DND-41 (cell line): ENCODE measurements at places on chromosomes 11 and 22.

DNA sequence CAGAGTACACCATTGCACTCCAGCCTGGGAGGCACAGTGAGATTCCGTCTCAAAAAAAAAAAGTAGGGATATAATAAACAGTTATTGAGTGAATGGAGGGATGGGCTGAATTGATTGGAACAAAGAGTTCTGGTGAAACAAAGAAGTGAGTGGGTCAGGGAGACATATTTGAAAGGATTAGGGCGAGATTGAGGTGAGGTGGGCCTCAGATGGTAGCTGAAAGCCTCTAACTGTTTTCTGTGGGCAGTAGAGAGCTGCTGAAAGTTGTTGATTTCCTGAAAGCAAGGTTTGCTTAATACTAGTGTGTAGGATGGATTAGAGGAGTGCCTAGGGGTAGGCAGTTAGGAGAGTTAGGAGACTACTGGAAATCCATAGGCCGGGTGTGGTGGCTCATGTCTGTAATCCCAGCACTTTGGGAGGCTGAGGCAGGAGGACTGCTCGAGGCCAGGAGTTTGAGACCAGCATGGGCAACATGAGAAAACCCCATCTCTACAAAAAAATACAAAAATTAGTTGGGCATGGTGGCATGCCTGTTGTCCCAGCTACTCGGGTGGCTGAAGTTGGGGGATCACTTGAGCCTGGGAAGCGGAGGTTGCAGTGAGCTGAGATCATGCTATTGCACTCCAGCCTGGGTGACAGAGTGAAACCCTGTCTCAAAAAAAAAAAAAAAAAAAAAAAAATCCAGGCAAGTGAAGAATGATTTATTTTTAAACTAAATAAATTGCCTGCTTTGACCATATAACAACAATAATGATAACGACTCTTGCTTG lies 41.4 kb upstream of the PTPRJ start:
- no peaks in the 10 kb centered on the region for H3K4me1 ChIP-seq
- no peaks in the 10 kb centered on the region for H3K36me3 ChIP-seq
- no peak overlapping the region for H3K27ac ChIP-seq
- no peaks in the 10 kb centered on the region for H3K27me3 ChIP-seq
- no peak for DNase-seq

GRCh38 chr11:92413757-92414513 lies 189.3 kb downstream of the FAT3 start:
- no peaks in the 10 kb centered on the region for H3K27me3 ChIP-seq
- H3K36me3 ChIP-seq, result no peaks in the 10 kb centered on the region
- no peak overlapping the region for H3K4me3 ChIP-seq
- no peak for DNase-seq
- H3K27ac ChIP-seq, result no peak overlapping the region
- no peaks in the 10 kb centered on the region for H3K4me1 ChIP-seq

GRCh38 chr11:12792590-12792989 lies 118.4 kb downstream of the TEAD1 start:
- peaks cover 2% of the 10 kb centered on the region for H3K27me3 ChIP-seq
- no peaks in the 10 kb centered on the region for H3K4me1 ChIP-seq
- DNase-seq, result no peak
- H3K36me3 ChIP-seq, result no peaks in the 10 kb centered on the region
- H3K27ac ChIP-seq, result no peak overlapping the region
- no peak overlapping the region for H3K4me3 ChIP-seq

GRCh38 chr11:115220911-115221310 lies 283.3 kb downstream of the CADM1 start:
- DNase-seq, result no peak
- no peaks in the 10 kb centered on the region for H3K36me3 ChIP-seq
- H3K4me1 ChIP-seq, result no peaks in the 10 kb centered on the region
- H3K27ac ChIP-seq, result no peak overlapping the region
- H3K4me3 ChIP-seq, result no peak overlapping the region

GRCh38 chr22:42281284-42281683 lies 10.8 kb upstream of the TCF20 start:
- H3K36me3 ChIP-seq, result no peaks in the 10 kb centered on the region
- H3K27ac ChIP-seq, result no peak overlapping the region
- no peak for DNase-seq
- no peaks in the 10 kb centered on the region for H3K27me3 ChIP-seq

GRCh38 chr11:75652936-75653335 lies 15.9 kb downstream of the MAP6 start:
- H3K27me3 ChIP-seq, result peaks cover 10% of the 10 kb centered on the region
- no peaks in the 10 kb centered on the region for H3K36me3 ChIP-seq
- no peak for DNase-seq

- no peak overlapping the region for H3K27ac ChIP-seq
- no peak overlapping the region for H3K4me3 ChIP-seq
- peaks cover 72% of the 10 kb centered on the region for H3K36me3 ChIP-seq
- peaks cover under 1% of the 10 kb centered on the region for H3K4me1 ChIP-seq
- no peak for DNase-seq
- no peaks in the 10 kb centered on the region for H3K27me3 ChIP-seq
These were observed 6.7 kb downstream of the ACP2 start for GRCh38 chr11:47241841-47242301.

DNA sequence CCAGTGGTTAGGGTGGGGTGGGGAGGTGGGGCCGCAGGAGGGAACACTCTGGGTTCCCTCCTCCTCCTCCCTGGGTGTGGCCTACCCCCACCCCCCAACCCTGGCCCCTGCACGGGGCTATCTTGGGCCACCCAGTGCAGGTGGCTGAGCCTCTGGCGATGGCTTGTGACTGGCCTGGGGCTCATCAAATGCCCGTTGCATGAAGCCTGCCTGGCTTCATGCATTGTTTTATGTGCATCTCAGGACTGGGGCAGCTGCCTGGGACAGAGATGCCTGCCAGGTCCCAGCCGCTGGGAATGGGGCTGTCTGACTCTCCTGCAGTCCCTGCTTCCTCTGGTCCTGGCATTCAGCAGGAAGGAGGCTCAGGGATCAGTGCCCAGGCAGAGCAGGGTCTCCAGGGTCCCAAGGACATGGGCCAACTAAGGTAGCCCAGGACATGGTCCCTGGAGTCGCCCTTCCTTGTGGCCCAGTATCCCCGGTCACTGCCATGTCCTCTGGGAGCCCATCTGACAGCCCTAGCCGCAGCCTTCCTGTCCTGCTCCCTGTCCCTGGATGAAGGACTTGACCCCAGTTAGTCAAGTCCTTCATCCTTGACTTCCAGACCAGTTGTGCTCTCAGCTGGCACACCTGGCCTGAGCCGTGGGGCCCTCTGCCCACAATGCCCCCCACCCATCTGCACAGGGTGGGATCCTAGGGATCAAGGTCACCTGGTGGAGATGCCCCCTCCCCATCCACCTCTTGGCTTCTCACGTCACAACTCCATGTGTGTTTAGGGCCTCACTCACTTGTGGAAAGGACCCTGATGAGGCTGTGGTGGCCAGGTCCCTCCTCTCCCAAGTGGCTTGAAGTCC lies 112.1 kb upstream of the FGF3 start:
- H3K27ac ChIP-seq, result no peak overlapping the region
- no peak overlapping the region for H3K4me3 ChIP-seq
- DNase-seq, result no peak
- no peaks in the 10 kb centered on the region for H3K4me1 ChIP-seq
- H3K36me3 ChIP-seq, result no peaks in the 10 kb centered on the region

GRCh38 chr11:1402355-1403077 lies 12.8 kb downstream of the BRSK2 start:
- H3K4me1 ChIP-seq, result no peaks in the 10 kb centered on the region
- no peak overlapping the region for H3K4me3 ChIP-seq
- H3K27me3 ChIP-seq, result no peaks in the 10 kb centered on the region
- no peak overlapping the region for H3K27ac ChIP-seq
- no peak for DNase-seq

DNA sequence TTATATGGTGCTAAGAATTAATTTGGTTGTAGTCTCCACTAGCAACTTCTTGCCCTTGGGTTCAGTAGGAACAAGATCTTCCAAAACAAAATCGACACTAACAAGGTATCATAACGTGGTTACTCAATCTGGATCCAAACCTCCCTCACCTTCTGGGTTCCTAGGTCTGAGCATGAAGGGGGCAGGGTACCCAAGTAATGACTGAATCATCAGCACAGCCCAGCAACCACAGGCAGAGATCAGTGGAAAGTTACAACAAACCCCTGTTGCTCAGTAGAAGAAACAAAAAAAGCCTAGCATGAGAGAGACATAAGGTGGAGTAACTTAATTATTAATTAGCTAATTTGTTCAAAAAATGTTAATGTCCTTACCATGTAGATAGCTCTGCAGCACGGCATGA lies 221.4 kb downstream of the BLID start:
- no peak overlapping the region for H3K27ac ChIP-seq
- H3K36me3 ChIP-seq, result no peaks in the 10 kb centered on the region
- peaks cover 2% of the 10 kb centered on the region for H3K27me3 ChIP-seq
- DNase-seq, result no peak

- no peaks in the 10 kb centered on the region for H3K27me3 ChIP-seq
- no peak overlapping the region for H3K27ac ChIP-seq
- no peak for DNase-seq
- H3K4me1 ChIP-seq, result no peaks in the 10 kb centered on the region
- peaks cover 5% of the 10 kb centered on the region; the same call in 1 of the 2 replicates for H3K36me3 ChIP-seq
- H3K4me3 ChIP-seq, result no peak overlapping the region
These were observed 132.6 kb downstream of the WNT11 start for GRCh38 chr11:76073724-76074123.

GRCh38 chr11:20211691-20212090 lies 51.4 kb upstream of the DBX1 start:
- no peaks in the 10 kb centered on the region for H3K36me3 ChIP-seq
- no peak for DNase-seq

- H3K4me3 ChIP-seq, result no peak overlapping the region
- peaks cover 2% of the 10 kb centered on the region for H3K27me3 ChIP-seq
- no peaks in the 10 kb centered on the region for H3K4me1 ChIP-seq
- no peak overlapping the region for H3K27ac ChIP-seq
- no peak for DNase-seq
- no peaks in the 10 kb centered on the region for H3K36me3 ChIP-seq
These were observed 33.9 kb upstream of the FJX1 start for GRCh38 chr11:35584321-35584720.

DNA sequence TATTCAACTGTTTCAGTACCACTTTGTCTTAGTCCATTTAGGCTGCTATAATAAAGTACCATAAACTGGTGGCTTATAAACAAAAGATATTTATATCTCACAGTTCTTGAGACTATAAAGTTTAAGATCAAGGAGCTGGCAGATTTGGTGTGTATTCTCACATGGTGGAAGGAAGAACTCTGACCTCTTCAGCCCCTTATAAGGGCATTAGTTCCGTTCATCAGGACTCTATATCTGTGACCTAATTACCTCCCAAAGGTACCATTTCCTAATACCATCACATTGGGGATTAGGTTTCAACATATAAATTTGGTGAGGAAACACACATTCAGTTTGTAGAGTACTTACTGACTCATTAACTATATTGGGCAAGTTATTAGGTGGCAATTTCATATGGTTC lies 10.7 kb upstream of the ARL14EP start:
- no peak for DNase-seq
- H3K4me3 ChIP-seq, result no peak overlapping the region
- H3K36me3 ChIP-seq, result no peaks in the 10 kb centered on the region

- no peak overlapping the region for H3K27ac ChIP-seq
- DNase-seq, result no peak
- H3K4me1 ChIP-seq, result no peaks in the 10 kb centered on the region
- no peak overlapping the region for H3K4me3 ChIP-seq
These were observed 78.9 kb upstream of the BIRC3 start for GRCh38 chr11:102238391-102238821.

DNA sequence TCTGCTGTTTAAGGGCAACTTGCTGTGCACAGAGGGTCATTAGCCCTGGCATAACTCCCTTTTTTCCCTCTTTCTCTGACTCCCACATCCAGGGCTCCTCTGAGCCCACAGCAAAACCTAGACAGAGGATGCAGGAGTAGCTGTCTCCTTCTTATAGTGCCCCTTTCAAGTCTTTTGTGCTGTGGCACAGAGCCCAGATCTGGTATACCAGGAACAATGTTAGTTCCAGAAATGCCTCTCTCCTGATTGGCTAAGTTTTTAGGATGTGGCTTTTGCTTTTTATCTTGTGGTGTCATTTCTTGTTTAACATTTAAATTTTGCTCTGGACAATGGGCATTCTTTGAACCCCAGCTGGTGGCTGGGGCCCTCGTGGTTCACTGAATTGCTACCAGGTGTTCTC lies 25.6 kb upstream of the RRM1 start:
- H3K36me3 ChIP-seq, result peaks cover 45% of the 10 kb centered on the region
- H3K27me3 ChIP-seq, result no peaks in the 10 kb centered on the region
- peak overlapping the region; percentile 53 for H3K27ac ChIP-seq
- H3K4me3 ChIP-seq, result no peak overlapping the region

DNA sequence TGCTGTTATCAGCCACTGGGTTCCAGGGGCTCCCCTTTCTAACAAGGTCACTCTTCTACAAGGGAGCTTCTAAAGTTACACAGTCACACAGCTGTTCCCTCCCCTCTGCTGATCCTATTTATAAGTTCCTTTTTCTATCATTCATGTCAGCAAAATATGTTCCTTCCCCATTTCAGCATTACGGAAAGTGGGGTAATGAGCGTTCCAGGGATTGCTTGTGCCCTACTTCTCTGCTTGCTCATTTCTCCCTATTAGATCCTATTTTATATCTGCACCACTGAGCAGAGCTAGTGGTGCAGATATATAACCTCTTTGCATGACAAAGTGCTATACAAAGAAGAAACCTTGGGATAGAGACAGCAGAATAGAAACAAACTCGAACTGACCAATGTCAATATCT lies 22.7 kb upstream of the PLEKHB1 start:
- H3K4me3 ChIP-seq, result no peak overlapping the region
- no peaks in the 10 kb centered on the region for H3K4me1 ChIP-seq
- no peaks in the 10 kb centered on the region for H3K36me3 ChIP-seq
- no peak for DNase-seq
- no peaks in the 10 kb centered on the region for H3K27me3 ChIP-seq

DNA sequence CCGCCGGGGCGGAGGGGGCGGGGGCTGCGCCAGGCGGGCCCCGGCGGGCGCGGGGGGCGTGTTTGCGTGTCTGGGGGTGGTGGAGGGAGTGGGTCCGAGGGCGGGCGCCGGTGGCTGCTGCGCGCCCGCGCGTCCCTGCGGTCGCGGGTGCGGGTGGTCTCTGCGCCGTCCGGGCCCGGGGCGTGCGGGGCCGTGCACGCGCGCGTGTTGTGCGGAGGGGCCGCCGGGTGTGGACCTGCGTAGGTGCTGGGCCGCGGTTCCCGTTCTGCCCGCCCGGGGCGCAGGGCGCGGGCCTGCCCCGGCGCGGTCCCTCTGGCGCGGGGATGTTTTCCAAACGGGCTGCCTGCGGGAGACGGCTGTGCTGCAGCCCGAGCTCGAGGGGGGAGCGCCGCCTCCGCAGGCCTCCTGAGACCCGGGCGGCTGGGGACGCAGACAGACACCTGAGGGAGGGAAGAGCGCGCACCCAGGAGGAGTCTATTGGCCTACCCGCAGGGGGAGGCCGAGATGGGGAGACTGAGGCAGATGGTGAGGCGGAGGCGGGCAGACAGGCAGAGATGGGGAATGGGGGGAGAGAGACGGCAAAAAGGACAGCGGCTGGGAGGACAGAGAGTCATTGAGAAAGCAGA lies 442 bp downstream of the PELI3 start:
- H3K27ac ChIP-seq, result peak overlapping the region; percentile 39; the same call in 1 of the 2 replicates
- no peak for DNase-seq
- H3K27me3 ChIP-seq, result no peaks in the 10 kb centered on the region
- peaks cover 21% of the 10 kb centered on the region for H3K4me1 ChIP-seq
